ENCODE measurements at places on chromosomes 7 and 10. TPM values are rescaled to one million over a fixed set of nuclear protein-coding genes. Genes with fewer than 3 reads are reported as not detected.

Gene MKI67
- polyA plus RNA-seq, result 45.8 TPM

Gene ERCC6
- polyA plus RNA-seq, result 18.7 TPM

Gene ANKRD30A
- polyA plus RNA-seq, result 0.03 TPM

Gene HOXA5
- polyA plus RNA-seq, result 87.0 TPM

Gene ZNF438
- polyA plus RNA-seq, result 9.4 TPM

Gene LZTS2
- polyA plus RNA-seq, result 66.4 TPM

Gene CCL24
- not detected for polyA plus RNA-seq

Gene STEAP1B
- 1.9 TPM for polyA plus RNA-seq

Gene GBX1
- 0.33 TPM for polyA plus RNA-seq

Gene CALCR
- 0.90 TPM for polyA plus RNA-seq

Gene CAMK2B
- 3.8 TPM for polyA plus RNA-seq

Gene TRIM73
- polyA plus RNA-seq, result 2.2 TPM
